ENCODE measurements at places on chromosomes 6 and 20.

DNA sequence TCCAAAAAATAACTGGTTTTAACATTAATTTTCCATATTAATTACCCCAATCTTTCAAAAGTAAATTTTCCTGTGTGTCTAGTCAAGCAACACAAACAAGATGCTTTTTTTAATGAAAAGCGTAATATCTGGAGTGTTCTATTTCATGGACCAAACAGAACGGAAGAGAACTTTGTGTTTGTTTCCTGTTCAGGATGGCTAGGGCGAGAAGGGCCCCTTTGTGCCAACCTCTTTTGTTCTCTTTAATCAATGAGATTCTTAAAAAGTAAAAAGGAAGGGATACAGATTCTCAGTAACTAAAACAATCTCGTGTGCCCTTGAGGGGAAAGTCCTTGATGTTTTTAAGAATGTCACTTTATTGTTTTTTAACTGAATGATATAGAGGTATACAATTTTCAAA, 55.7 kb downstream of the GNAS start:
- no peak for DNase-seq

GRCh38 chr6:134111726-134112125, 59.3 kb upstream of the SLC2A12 start:
- no peak for DNase-seq

DNA sequence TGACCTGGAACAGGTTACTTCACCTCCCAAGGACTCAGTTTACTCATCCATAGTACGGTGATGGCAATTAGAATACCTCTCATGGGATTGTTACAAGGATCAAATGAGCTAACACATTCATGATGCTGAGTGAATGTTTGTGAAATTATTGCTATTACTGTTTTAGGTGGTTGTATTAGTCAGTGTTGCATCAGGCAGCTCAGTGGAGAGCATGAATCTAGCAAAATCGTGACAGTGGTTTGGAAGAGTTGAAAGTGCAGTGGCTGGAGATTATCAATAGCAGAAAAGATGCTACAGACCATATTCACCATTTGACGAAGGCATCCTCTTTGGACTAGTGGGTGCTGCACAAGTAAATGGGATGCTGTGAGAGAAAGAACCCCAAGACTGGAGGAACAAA, 50.4 kb upstream of the CTNNBL1 start:
- no peak for DNase-seq

DNA sequence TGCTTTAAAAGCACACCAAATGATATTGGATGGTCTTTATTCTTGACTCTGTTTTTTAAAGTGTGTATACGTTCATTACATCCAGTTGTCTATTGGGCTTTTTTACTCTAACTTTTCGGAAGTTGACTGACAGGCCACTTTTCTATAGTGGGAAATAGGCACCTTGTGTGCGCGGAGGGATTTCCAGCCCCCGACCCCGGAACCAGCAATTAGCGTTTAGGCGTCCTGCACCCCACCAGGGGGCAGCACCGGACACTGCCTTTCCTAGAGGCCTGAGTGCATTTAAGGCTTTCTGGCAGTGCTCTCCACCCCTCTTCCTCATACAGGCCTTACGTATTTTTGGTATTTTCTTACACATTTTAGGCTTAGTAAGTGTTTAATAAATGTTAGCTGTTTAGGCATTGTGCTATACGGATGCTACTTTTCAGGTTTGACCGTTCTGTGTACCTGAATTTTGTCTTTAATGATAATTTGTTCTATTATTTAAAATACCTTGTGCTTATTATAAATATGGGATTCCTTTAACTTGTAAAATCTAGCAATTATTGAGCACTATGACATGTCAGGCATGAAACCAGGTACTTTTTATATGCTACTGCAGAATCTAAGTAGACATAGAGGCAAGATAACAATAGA, 231.8 kb downstream of the BCKDHB start:
- peak; percentile 14 for DNase-seq

DNA sequence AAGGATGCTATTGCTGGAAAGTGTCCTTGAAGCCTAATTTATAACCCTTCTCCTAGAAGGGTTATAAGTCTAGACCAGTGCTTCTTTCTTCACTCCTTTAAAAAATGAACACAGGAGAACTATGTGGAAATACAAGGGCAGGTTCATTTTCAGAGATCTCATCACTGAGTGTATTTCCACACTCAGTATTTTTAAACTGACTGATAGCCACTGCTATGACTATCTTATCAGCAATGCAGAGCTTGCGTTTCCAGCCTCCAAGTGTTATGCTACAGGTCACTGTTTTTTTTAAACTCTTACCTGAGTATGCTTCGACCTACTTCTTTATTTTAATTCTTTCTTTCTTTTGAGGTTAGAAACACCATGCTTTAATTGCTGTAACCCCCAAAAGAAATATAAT, 319.1 kb downstream of the ARHGAP18 start:
- no peak for DNase-seq

GRCh38 chr6:7228662-7229375, 84.2 kb downstream of the SSR1 start:
- DNase-seq = no peak

DNA sequence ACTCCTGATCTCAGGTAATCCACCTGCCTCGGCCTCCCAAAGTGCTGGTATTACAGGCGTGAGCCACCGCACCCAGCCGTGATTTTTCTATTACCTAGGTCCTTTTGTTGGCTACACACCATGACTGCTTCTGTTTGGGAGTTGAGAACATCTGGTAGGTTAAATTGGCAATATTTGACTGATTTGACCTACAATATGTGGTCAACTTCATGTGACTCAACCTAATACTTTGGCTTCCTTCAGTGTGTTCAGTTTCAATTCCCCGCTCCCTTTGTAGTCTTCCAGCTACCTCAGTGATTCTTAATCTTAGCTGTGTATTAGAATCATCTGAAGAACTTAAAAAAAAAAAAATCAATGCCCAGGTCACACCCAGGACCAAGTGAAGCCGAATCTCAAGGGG, 47.4 kb downstream of the MYB start:
- no peak for DNase-seq

- DNase-seq = no peak
Measured at GRCh38 chr20:57738053-57738452, 28.2 kb upstream of the PMEPA1 start.

DNA sequence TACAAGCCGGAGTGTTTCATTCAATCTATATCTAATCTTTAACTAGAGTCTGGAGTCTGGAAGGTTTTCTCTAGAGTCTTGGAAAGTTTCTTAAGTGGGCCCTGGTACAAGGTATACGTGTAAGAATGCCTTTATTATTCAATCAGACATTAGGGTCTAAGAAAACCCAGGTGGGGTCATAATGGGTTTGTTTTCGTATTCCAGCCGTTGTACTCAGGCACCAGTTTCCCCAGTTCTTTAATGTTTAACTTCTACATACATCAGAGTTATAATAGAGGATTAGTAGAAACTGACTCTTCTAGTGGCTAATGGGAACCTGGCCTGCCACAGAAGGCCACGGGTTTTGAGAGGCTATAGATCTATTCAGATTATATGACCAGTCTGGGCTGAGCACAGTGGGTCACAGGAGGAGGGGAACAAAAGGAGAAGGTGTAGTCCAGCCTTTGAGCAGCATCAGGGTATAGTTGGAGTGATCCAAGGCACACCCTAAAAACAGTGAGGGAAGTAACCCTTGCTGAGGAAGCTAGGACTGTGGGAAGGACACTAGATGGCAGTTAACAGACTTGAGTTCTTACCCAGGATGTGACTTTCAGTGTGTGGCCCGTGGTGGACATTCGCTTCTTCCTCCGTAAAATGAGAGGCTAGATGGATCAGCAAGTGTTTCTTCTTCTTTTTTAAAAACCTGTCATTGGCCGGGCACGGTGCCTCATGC, 15.5 kb downstream of the FAM83B start:
- DNase-seq = no peak

- DNase-seq = no peak
Measured at GRCh38 chr6:8859501-8859900, 424.2 kb upstream of the SLC35B3 start.

- no peak for DNase-seq
Measured at GRCh38 chr6:169859978-169860703, 108.7 kb downstream of the ERMARD start.

DNA sequence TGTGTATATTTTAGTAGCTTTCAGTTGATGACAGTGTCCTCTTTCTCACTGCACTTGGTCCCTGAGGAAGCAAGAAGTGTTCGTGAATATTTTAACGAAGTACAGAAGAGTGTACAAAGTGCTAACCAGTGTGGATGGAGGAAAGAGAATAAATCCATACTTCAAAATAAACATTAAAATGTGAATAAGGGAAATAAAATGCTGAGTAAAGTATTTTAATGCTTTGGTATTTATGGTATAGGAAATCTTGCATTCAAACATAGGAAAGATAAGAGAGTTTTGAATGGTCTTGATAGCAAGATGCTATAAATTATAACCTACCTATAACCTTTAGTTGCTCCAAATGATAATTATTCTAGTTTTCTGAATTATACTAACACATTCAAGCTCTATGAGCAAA, 493.4 kb upstream of the EYS start:
- no peak for DNase-seq

GRCh38 chr6:14781772-14782525, 463.9 kb upstream of the JARID2 start:
- no peak for DNase-seq

DNA sequence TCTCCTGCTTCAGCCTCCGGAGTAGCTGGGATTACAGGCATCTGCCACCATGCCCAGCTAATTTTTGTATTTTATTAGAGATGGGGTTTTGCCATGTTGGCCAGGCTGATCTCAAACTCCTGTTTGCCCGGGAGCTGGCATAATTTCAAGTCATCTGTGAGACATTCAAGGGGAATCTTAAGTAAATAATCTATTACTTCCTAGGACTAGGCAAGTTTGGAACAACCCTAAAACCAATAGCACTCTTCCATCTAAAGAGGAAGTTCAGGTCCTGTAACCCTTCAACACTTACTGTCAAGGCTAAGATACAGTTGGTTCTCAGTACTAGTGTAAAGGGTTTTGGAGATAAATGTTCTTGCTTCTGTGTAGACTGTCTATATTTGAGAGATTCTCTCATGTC, 267.8 kb upstream of the IRAK1BP1 start:
- DNase-seq = no peak

DNA sequence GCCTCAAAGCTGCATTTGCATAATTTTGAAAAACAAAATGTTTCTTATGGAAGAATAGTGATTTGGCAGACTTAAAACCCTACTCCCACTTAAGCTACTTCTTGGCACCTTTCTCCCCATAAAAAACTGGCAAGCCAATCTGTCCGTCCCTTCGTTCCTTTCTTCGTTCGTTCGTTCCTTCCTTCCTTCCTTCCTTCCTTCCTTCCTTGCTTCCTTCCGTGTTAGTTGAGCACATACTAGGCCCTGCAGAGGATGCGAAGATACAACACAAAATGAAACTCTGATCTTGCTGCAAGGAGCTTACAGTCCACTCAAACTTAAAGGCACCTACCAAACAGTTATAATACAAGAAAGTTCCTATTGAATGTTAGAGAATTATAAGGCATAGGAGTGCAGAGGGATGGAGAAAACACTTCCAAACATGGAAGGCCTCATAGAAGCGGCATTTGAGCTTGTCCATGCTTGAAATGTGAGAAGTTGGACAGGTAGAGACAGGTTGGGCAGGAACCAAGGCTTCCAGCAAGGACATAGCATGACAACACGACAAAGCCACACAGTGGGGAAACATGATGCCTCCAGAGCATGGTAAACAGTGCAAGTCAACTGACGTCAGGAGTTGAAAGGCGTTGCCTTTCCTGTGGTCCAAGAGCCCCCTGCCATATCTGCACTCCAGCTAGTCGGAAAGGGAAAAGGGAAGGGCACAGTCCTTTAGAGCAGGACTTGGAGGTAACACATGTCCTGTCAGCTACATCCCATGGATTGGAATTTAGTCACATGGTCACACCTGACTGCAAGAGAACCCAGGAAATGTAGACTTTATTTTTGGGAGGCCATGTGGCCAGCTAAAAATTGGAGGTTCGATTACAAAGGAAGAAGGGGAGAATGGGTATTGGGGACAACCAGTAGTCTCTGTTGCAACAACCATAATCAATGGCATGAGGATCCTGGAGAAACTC, 7.0 kb downstream of the PNPLA1 start:
- DNase-seq = no peak

DNA sequence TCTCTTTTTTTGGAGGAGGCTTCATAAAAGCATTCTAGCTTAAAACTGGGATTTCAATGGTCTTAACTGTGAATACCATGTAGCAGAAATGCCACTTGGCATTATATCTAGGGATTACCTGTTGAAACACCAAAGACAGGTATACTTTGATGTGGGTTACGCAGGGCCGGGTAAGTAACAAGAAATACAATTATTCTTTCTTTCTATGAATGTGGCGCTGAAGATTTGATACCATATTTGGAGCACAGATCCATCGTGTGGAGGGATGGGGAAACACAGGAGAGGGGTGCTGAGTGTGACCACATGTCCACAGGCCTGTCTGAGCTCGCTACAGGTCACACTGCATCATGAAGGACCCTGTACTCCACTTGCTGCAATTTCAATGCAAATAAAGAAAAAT, 257.8 kb downstream of the GMPR start:
- DNase-seq = no peak

- DNase-seq = no peak
Measured at GRCh38 chr20:10642856-10643559, 30.8 kb downstream of the JAG1 start.

GRCh38 chr6:157848693-157849092, 25.6 kb downstream of the SNX9 start:
- DNase-seq = no peak

GRCh38 chr6:119677384-119677783, 327.8 kb upstream of the MAN1A1 start:
- no peak for DNase-seq

- DNase-seq = no peak
Measured at GRCh38 chr6:108738684-108739416, 109.4 kb upstream of the ARMC2 start.

- DNase-seq = no peak
Measured at GRCh38 chr20:55135923-55136322, 660.5 kb downstream of the DOK5 start.

DNA sequence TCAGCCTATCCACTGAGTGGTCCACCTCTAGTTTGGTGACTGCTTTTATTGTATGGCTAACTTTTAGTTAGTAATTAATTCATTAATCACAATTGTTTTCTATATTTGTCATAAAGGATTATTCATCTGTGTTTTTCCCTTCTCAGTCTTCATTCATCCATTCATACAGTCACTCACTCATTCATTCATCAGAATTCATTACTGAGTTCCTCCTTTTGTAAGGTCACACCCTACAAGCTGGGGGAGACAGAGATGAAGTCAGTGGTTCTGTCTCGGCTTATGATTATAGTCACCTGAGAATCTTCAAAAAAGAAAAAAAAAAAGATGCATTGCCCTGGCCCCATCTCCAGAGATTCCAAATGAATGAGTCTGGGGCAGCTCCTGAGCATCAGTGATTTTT, 257.1 kb downstream of the ADGB start:
- DNase-seq = no peak

- DNase-seq = no peak
Measured at GRCh38 chr6:113425977-113426660, 431.0 kb upstream of the MARCKS start.

DNA sequence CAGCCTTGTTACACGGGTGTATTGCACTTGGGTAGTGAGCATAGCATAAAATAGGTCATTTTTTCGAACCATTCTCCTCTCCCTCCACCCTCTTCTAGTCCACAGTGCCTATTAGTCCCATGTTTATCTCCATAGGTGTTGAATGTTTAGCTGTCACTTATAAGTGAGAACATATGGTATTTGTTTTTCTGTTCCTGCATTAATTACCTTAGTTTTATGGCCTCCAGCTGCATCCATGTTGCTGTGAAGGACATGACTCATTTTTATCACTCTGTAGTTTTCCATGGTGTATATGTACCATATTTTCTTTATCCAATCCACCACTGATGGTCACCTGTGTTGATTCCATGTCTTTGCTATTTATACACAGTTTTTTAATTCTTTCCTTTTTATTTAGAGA, 889.5 kb downstream of the EYS start:
- no peak for DNase-seq
